ENCODE measurements at places on chromosomes 5 and 9.

GRCh38 chr5:123460296-123460729 is 37.1 kb upstream of the CEP120 start:
- DNase-seq = no peak

DNA sequence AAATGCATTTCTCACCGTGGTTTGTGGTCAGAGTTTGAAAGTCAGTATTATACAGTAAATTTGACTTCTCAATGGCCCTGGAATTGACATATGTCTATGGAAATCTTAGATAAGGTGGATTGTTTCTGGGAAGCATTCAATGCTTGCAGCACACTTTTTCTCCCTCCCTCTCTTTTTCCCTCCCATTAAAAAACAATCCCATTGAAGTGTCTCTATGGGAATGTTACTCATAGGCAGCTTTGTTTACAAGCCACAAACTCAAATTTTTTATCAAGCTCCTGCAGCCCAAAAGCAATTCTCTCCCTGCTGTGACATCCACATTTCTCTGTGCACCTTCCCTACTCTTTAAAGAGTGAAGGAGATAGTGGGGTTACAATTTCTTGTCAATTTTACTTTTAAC is 292.1 kb downstream of the ARRDC3 start:
- no peak for DNase-seq

- no peak for DNase-seq
Observed at GRCh38 chr9:72467766-72468738, 53.4 kb upstream of the TMC1 start.

DNA sequence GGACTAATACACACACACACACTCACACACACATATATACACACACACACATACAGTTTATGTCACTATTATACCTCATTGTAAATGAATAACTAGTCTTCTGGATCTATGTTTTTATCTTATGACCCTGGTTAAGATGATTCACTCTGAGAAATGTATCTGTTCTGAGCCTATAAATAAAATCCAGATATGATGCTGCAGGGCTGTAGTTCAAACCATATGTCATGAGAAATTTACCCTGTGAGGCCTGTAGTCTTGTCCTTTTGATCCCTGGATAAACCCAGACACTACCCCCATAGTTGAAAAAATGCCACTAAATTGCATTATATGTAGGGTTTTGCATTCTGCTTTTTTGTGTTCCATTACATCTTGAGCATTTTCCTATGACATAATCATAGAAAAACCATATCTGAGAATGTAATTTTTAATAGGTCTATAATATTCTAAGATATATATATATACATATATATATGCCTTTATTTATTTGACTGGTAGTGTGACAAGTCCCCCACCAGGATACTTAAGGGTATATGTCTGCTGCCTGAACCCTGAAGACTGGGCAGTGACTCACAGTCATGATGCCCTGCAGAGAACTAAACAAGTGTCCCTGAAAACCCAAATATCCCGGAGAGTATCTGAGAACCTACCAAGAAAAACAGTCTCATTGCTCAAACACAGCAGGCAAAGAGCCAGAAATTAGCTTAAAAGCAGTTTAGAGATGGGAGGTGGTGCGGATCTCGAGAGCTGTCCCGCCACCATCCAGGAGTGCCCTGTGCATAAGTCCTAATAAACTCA is 18.4 kb upstream of the ALDOB start:
- DNase-seq = no peak

- no peak for DNase-seq
Observed at GRCh38 chr5:80745490-80745889, 90.7 kb upstream of the DHFR start.

- DNase-seq = no peak
Observed at GRCh38 chr9:87517732-87518131, 20.1 kb downstream of the DAPK1 start.

GRCh38 chr5:31273161-31273560 is 79.7 kb downstream of the CDH6 start:
- DNase-seq = no peak

DNA sequence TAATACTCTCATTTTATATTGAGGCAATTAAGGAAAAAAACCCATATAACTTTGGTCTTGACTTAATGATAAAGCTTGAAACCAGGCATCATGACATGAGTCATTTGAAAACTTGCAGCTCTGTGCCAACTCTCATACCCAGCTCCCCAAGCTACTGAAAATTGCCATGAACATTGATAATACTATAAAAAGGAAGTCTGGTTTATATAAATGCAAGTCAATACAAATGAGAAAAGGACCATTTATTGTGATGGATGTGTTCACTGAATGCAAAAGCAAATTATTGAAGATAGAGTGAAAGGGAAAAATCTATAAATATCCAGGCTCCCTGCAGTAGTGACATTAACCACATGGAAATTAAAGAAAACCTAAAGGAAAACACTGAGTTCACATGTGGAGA is 116.3 kb downstream of the DEPDC1B start:
- DNase-seq = no peak

GRCh38 chr9:119884438-119884837 is 515.2 kb upstream of the BRINP1 start:
- no peak for DNase-seq

GRCh38 chr9:22216730-22217172 is 207.6 kb upstream of the CDKN2B start:
- DNase-seq = peak; percentile 55

GRCh38 chr9:12854221-12854620 is 79.4 kb downstream of the LURAP1L start:
- DNase-seq = no peak

GRCh38 chr5:157563373-157563928 is 12.1 kb downstream of the ADAM19 start:
- peak; percentile 79 for DNase-seq

DNA sequence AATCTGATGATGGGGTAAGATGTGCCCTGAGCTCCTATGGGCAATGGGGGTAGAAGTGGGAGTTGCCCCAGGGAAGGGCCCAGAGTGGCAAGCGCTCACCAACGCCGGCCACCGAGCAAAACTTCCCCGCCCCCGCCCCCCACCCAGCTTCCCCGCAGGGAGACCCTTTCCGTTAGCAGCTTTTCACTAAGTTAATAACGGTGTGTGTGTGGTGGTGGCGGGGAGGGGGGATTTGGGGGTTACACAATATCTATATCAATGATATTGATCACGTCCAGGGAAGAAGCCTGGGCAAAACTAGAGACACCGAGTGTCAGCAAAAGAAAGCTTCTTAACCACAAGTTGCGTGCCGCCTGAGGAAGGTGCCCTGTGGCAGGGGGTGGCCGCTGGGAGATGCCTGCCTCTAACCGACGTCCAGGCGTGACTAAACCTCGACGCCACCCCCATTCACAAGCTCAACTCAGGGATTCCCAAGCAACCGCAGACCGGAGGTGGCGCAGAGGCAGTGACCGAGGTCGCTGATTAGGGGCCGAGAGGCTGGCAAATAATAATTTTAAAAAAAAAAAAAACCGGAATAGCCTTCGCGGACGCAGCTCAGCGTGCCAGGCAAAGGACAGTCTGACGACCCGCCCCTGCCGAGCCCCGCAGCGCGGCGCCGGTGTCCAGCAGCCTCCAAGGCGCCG is 222.6 kb downstream of the MEF2C start:
- no peak for DNase-seq

GRCh38 chr5:148374690-148375360 is 8.9 kb upstream of the FBXO38 start:
- DNase-seq = no peak

- no peak for DNase-seq
Observed at GRCh38 chr5:134906811-134907210, 1.9 kb downstream of the PCBD2 start.

- no peak for DNase-seq
Observed at GRCh38 chr9:113990570-113990907, 87.6 kb downstream of the AMBP start.

DNA sequence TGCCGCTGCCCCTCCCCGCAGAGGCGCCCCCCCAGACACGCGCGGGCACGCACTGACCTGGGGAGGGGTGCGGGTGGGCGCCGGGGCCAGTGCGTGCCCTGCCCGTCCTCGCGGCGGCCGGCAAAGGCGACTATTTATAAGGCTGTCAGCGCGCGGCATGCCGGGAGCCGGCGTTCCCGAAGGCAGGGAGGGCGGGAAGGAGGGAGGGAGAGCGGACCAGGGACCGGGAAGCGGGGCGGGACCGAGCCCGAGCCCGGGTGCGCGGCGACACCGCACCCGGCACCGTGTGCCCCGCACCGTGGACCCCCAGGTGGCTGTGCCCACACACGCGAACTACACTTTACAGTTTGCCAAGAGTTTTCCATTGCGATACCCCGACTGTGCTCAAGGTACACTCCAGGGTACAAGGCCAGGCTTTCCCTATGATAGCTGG is at the start of gene AK1:
TSS of gene AK1 (minus strand) at position 110 of the 433 bp plus-strand sequence. CDS start 3,058 bp downstream, outside the sequence.
- DNase-seq = no peak

- DNase-seq = no peak
Observed at GRCh38 chr5:126081209-126081608, 342.0 kb upstream of the GRAMD2B start.

GRCh38 chr9:26437056-26437711 is 455.4 kb downstream of the CAAP1 start:
- no peak for DNase-seq

GRCh38 chr5:4720831-4721230 is 419.3 kb upstream of the ADAMTS16 start:
- no peak for DNase-seq

DNA sequence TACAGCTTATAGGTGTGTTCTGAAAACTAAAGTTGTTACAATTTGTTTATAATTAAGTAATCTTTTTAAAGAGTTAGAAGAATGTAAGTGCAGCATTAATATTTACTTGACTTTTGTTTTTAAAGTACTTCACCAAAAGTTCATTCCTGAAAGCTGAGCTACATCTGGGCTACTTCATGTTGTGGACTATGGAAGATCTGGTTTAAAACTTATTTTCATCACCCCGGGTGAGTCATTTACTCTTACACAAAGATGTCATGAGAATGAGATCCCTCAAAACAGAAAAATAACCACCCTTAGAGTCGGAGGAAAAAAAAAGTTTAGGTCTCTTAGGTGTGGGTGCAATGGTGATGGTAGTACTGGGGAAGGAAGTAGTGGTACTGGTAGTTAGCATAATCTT is 5.1 kb downstream of the POU5F2 start:
- DNase-seq = peak; percentile 3

GRCh38 chr9:14089051-14089803 is 224.7 kb downstream of the NFIB start:
- no peak for DNase-seq

DNA sequence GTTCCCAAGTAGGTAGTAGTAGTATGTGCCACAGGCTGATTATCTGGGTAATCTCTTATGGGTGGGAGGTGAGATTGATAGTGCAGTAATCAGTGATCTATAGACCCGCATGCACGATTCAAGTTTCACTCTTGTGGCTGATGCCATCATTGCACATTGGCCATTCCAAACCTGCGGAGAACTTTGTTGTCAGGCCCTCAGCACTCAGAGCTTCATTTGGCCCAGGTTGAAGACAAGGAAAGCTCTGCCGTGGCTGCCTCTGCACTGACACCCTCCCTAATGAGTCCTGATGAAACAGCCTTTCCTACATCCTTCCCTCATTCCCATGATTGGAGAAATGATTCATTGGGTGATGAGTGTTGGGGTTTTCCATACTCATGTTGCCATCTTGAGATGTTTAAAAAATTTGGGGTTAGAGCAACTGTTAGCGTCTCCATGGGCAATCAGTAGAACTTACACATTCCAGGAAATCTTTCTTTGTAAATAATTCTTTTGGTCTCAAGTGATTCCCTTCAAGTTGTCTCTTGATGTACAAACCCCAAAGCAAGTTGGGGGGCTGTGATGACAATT is 22.9 kb downstream of the PROP1 start:
- peak; percentile 5 for DNase-seq

DNA sequence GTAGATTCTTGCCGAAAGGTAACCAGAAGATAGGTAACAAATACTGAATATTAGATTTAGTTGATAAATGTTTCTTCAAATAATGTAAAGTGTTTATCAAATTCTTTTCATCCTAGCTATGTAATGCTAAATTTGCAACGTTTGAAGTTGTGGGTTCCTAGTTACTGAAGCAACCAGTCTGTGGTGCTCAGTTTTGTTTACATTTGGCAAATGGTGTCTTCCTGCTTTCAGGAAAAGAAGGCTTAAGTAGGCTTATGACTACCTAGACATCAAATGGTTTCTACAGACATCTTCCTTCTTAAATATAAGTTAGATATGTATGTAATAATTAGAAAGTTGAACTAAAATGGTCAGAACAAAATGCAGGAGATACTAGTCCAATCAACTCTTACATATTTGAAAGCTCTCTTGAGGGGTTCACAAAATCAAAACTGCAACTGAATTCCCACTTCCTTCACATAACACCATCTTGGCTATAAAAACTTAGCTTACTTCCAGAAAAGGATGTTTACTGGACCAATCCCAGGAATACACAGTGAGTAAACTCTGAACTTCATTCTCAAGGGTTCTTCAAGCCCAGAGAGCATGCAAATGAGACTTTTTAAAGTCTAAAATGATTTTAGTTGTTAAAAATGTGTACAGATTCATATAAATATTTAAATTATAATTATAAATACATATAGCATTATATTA is 125.7 kb upstream of the ITGA1 start:
- DNase-seq = no peak

GRCh38 chr5:84378961-84379360 is 5.7 kb downstream of the EDIL3 start:
- DNase-seq = no peak

- DNase-seq = no peak
Observed at GRCh38 chr5:170907758-170908157, 45.9 kb downstream of the RANBP17 start.

DNA sequence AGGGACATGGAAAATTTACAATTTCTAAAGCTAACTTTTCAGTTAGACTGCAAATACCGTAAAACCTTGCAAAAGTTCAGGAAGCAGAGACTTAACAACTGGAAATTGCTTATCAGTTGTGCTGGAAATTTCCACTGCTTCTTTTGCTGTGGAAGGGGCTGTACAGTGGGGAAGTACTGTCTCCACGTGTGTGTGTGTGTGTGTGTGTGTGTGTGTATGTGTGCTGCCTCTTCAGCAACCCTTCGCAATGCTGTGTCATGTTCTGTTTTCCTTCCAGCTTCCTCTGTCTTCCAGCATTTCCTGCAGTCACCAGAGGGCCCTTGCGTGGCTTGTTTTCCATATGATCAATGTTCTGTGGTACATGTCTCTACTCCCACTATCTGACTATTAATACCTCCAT is 87.5 kb upstream of the RANBP3L start:
- DNase-seq = no peak

GRCh38 chr9:25461416-25461815 is 216.8 kb downstream of the TUSC1 start:
- no peak for DNase-seq

DNA sequence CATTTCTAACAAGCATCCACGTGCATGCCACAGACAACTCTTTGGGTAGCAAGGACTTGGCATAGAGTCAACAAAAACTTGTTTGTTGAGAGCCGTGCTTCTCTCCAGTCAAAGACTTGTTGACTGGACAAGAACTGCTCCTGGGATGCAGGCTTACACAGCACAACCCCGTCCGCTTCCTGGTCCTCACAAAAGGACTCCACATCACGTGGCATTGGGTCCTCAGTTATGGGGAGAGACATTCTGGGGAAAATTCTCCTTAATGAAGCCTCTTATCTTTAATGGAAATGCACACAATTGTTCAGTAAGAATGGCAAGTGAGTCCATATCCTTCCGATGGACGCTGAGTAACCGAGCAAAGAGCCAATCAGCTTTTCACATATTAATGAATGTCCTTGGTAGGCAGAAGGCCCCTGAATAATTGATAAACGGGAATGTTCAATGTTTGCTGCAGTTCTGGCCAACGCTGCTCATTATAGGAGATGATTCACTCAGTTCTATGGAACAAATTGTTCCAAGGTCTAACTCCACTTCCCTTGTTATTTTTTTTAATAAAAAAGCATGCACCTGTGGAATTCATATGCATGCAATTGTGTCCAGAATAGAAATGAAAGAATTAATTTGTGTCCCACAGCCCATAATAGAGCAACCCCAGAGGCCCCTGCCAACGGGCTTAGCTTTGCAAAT is 97.0 kb upstream of the ZNF366 start:
- DNase-seq = no peak
